Fibroblast of skin of right quadriceps (primary cell): ENCODE measurements at places on chromosomes 2 and 18.
A peak's percentile ranks its signal among the peaks of the same experiment; 100 is the strongest.

DNA sequence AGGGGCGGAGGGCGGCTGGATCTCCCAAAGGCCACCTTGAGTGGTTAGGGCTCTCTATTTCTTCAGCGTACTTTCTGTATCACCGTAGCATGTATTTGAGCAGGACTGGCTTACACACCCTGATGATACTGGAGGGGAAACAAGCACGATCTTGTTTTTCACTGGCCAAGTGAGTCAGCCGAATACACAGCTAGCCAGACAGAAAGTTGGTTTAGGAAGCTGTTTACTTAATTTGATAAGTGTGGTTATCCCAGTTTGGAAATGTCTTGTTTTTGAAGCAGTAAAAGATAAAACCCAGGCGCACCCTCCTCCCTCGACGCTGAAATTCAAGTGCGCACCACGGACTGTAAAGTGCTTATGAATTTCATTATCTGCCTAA, 582 bp downstream of the RIOK3 start:
- DNase-seq: peak; percentile 18

DNA sequence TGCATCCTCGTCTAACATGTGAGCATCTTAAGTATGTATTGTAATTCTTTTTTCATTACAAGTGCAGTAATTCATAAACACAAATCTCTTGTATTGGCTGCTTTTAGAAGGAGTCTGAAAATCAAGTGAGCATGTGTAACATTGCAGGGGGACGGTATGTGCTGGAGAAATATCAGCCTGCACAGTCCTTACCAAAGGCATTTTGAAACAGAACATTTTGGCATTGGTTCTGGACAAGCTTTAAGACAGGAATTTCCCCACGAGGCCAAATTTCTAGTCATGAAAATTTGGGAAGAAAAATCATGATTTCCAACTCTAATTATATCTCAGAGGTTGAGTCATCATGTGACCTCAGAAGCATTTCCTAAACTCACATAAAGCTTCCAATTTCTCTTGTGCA, 24.7 kb upstream of the NRP2 start:
- DNase-seq: peak; percentile 92

- no peak for DNase-seq
These were observed 655.9 kb upstream of the SOX11 start for GRCh38 chr2:5036256-5036655.

GRCh38 chr2:238462782-238463396, 36.2 kb downstream of the ASB1 start:
- DNase-seq: peak; percentile 62

- DNase-seq: no peak
These were observed 22.6 kb downstream of the PRELID3A start for GRCh38 chr18:12430137-12430990.

GRCh38 chr2:207498427-207498826, 31.3 kb upstream of the CREB1 start:
- no peak for DNase-seq

GRCh38 chr2:54897420-54898310, 152.6 kb downstream of the RTN4 start:
- DNase-seq: no peak

GRCh38 chr2:112335600-112335999, 60.2 kb downstream of the ZC3H6 start:
- no peak for DNase-seq

DNA sequence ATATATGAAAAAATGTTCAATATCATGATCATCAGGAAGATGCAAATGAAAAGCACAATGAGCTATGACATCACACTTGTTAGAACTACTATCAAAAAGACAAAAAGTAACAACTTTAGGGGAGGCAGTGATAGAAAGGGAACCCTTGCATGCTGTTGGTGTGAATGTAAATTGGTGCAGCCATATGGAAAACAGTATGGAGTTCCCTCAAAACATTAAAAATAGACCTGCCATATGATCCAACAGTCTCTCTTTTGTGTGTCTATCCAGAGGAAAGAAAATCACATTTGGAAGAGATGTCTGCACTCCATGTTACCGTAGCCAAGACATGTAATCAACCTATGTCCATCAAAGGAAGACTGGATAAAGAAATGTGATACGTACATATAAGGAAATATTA, 92.3 kb upstream of the ALKAL2 start:
- DNase-seq: no peak

GRCh38 chr2:98734823-98735260, 3.9 kb upstream of the MGAT4A start:
- DNase-seq: no peak

DNA sequence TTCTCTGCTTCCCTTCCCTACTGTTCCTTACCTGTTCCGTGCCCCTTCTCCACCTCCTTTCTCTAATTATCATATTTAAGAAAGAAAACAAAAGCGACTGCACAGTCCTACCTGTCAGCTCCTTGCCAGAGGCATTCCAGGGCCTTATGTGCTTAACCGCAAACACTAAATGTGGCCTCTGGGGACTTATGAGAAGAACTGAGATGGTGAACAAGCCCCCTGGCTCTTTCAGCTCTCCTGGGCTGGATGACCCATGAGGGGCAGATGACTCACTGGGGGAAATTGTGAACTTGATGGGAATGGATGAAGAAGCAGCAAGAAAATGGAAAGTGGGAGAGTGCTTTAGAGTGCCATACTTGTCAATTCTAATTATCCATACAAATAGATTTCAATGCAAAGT, 106.3 kb upstream of the LYPD1 start:
- peak; percentile 17 for DNase-seq

- no peak for DNase-seq
These were observed 57.7 kb upstream of the PXDN start for GRCh38 chr2:1802046-1802445.

DNA sequence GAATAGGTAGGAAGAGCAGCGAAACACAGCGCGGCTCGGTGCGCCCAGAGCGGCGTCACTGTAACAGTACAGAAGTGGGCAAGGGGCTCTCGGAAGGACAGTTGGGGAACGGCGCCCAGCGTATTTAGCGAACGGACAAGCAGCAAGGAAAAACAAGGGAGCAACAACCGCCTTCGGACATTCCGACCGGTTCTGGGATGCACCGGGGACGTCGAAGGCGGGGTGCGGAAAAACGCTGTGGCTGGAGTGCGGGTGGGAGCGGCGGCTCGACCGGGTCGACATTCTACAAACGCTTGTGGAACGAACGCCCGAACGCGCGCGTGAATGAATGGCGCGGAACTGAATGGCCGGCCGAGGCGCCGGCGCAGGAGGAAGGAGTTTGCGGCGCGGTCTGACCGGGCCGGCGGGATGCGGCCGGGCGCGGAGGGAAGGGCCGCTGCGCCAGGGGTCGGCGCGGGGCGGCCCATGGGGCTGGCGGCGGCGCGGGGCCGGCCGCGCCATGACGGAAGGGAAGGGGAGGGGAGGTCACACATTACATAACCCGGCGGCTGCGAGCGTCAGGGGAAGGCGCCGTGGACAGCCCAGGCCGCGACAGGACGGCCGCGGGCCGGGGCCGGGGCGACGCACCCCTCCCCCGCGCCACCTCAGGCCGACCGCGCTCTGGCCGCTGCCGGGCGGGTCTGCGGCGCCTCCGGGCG, 605 bp downstream of the REV1 start:
- peak; percentile 38 for DNase-seq

DNA sequence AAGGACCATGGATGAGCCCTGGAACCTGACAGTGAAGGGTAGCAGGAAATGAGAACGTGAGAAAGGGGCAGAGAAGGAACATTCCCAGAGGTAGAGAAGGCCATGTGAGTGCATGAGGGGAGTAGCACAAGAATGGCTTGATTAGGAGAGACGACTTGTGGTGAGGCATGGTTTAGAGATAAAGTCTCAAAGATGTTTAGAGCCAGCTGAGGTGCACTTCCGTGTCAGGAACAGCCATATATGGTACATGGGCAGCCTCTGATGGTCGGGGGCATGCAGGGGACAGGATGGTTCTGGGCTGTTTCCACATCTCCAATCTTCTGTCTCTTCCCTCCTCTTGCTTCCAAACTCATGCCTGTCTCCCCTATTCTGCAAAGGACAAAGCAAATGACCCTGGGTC, 28.8 kb upstream of the EFEMP1 start:
- no peak for DNase-seq

GRCh38 chr2:18436503-18437005, 123.9 kb downstream of the RDH14 start:
- DNase-seq: peak; percentile 76

- DNase-seq: no peak
These were observed 31.2 kb upstream of the ADNP2 start for GRCh38 chr18:80077873-80078272.

DNA sequence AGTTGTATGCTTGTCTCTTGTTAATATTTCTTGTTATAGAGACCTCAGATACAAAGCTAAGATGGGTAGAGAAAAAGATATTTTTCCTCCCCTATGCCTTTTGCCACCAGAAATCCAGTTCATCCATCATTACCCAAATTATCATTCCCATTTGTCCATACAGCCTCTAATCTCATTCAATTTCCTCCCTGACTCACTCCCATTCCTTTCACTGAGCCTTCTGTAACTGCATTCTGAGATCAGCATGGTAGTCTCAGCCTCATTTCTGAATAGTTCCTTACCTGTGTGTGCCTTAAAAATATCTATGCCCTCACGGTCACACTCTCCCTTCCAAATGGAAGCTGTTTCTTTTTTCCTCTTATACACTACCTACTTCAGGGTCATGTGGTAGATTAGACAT, 15.7 kb upstream of the PIK3C3 start:
- peak; percentile 34 for DNase-seq

DNA sequence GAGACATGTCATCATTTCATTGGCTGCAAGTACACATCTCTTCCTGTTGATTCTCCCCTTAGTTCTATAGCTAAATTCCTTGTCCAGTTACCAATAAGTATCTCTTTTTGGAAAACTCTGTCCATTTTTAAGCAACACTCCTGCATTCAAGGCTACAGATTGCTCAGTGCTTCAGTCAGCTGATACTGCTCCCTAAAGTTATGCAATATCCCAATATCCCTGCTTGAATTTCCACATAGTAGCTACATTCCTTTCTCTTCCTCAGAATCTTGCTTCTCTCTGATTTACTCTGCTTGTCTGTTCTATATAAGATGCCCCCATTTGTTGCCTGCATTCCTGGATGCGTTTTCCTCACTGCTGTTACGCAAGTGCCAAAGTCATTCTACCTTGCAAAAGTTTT, 109.8 kb downstream of the PARD3B start:
- DNase-seq: peak; percentile 71

- no peak for DNase-seq
These were observed 75.6 kb upstream of the EFEMP1 start for GRCh38 chr2:55999231-55999630.

DNA sequence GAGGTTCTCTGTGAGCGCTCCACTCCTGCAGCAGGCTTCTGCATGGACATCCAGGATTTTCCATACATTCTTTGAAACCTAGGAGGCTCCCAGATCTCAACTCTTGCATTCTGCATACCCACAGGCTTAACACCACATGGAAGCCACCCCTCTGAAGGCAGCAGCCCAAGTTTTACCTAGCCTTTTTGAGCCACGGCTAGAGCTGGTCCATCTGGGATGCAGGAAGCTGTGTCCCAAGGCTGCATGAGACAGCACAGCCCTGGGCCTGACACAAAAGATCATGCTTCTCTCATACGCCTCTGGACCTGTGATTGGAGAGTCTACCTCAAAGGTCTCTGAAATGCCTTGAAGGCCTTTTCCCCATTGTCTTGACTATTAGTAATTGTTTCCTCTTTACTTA, 53.6 kb upstream of the RPRM start:
- no peak for DNase-seq

DNA sequence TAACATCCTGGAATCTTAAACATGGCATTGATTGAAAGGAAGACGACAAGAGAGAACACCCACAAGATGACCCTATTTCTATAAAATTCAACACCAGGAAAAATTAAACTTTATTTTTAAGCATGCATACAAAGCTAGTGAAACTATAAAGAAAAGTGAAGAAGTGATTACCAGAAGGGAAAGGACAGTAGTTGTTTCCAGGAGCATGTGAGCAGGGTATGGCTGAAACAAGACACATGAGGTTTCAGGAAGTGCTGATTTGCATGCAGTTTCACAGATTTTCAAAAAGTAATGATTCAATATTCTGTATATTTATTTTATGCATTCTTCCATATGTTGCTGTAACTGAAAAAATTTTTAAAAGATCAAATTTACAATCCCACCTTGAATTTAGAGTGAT, 24.6 kb upstream of the DAW1 start:
- no peak for DNase-seq

DNA sequence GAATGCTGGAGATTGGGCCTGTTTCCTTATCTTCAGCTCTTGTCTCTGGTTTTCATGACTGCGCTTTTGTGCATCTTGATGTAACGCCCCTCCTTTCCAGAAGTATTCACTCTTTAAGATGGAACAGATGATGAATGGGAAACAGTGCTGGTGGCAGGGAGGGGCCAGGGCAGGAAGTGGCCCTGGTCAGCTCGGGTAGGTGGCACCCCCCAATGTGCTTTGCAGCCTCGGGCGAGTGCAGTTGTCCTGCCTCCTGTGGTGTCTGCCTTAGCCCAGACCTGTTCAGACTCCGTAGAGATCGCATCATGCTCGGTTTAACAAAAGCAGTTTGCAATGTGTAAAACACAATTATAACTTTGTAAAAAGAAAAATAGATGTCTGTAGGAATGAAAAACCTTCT, 17.0 kb upstream of the MGAT4A start:
- DNase-seq: no peak

GRCh38 chr18:49021433-49022129, 70.8 kb upstream of the SMAD7 start:
- peak; percentile 31 for DNase-seq

DNA sequence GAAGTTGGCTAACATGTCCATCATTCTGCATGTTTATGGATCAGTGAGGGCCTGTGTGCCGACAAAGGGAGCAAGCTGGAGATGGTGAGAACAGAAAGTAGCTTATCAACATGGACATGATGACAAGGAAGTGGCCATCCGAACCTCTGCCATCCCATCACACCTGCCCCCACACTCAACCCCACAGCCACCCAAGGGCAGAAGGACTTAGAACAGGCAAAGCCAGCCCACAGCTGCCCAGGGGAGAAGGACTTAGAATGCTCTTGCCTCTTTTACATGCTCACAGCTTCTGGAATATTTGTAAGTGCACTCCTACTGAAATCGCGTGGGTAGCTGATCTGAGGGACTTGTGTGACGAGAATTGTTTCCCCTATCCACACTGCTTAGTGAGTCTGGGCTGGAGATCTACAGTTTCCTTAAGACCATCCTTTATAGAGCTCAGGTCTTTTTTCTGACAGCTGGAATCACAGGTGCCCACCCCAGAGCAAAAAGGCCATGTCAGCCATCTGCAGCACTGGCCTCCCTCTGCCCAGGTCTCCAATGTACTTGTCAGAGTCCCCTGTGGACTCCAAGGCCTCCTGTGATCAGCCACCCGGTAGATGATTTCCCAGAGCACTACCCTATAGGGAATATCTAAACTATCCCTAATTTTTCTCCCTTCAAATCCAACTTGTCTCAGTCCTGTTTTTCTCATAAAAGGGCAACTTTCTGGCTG, 154.1 kb downstream of the SMAD7 start:
- no peak for DNase-seq

- DNase-seq: no peak
These were observed 1133.6 kb upstream of the ZEB2 start for GRCh38 chr2:145653553-145653952.

GRCh38 chr2:117519721-117520120, 294.8 kb upstream of the DDX18 start:
- no peak for DNase-seq

GRCh38 chr2:177662895-177663294, 270.3 kb downstream of the AGPS start:
- no peak for DNase-seq

- no peak for DNase-seq
These were observed 165.5 kb downstream of the DDX1 start for GRCh38 chr2:15756882-15757819.

GRCh38 chr2:27078267-27079194, at the start of gene EMILIN1:
TSS of gene EMILIN1 (plus strand) at chr2:27078615. CDS start at chr2:27079066, 451 bp downstream.
- DNase-seq: peak; percentile 97

GRCh38 chr2:233980955-233981561, 63.9 kb downstream of the TRPM8 start:
- no peak for DNase-seq
